Lung (tissue), 17 donors: ENCODE measurements at places on chromosomes 12 and 14. TPM values are rescaled to one million over a fixed set of nuclear protein-coding genes. Genes with fewer than 3 reads are reported as not detected.

SRRM4 gene
- total RNA-seq, result 0.03 TPM

FSCB gene
- total RNA-seq, result not detected

RPGRIP1 gene
- 0.65 TPM for total RNA-seq

CLEC4D gene
- 4.5 TPM for total RNA-seq

ARMH4 gene
- 1.8 TPM for total RNA-seq

PRH2 gene
- total RNA-seq, result not detected

- no peak for DNase-seq
Measured at GRCh38 chr14:58133739-58134138, 18.3 kb downstream of the ARMH4 start.

DNA sequence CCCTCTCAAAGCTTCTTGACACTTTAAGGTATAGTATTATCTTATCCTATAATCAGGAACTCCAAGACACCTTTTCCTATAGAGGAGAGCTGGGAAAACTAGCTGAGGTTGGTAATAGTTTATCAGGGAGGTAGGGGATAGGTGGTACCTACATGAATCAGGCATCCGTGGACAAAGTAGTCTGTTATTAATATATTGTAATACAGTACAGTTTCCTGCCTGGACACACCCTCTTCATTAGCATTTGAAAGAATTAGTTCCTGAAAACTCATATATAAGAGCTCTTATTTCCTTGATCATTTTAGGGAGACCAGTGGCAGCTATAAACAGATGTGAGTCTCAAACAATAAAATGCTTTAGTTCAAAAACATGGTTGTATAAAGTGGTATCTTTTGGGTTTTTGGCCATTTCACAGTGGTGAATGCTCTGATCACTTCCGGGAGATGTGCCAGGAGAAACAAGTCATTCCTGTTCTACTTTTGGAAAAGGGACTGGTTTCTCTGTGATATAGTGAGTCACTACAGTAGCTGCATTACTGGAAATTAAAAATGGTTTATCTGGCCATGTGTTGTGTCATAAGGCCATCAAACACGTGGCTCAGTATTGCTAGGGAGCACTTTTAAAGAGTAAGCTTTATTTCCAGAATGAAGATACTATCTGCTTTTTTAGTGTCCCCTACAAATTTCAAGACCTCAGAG lies 98.1 kb downstream of the KLRB1 start:
- no peak for DNase-seq

DNA sequence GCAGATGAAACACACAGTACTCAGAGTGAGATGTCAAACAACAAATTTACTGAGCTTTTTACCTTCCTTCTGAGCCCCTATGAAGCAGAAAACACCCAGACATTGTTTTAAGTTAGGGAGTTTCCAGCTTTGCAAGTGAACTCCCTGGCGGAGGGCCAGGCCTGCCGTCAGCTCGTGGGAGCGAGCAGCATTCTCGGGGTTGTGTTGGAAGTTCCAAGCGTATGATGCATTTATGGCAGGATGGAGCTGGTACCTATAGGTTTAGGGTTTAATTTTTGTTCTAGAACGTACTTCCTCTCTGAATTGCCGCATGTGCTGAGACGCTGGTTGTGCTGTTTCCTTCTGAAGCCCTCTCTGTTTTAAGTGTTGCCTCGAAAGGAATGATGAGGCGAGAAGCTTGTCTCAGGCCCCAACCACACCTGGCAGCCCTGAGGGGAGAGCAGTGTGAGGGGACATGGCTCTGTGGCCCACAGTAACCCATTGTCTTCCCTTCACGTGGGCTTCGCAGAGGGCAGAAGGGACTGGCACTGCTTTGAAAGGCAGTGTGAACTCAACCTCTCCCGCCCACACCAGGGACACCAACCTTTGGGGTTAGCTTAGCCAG lies 76.6 kb downstream of the SSPN start:
- DNase-seq, result peak; percentile 87

DNA sequence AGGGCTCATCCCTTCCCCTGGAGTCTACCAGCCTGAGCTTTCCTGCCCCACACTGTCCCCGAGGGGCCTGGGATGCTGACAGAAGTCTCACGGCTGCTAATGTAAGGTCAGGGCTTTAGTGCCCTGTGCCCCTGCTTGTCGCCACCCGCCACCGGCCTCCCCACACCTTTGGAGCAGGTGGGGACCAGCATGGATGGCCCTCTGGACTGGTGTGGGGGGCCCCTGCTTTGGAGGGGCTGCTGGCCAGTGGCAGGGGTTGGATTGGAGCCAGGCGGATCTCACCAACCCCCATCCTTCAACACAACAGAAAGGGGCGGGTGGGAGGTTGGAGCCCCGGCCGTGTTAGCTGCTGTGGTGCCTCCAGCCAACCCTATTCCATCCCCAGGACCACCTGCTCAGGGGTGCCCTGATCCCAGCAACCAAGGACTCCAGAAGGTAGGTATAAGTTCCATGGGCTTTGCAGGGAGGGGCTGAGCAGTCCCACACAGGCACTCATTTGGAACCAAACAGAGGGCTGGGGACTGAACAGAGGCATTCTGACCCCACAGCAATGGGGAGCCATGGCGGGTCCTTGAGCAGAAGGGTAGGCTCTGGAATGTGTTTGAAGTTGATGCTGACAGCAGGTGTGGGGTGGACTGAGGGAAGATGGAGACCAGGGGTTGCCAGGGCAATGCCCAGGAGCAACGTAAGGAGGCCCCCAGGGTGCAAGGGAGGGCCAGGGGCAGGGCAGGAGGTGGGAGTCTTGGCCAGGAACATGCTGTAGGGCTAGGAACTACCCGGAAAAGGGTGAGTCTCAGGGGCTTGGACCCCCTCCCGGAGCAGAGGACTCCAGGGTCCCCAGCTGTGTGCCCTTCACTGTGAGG lies 145.1 kb upstream of the C14orf180 start:
- DNase-seq, result no peak

DNA sequence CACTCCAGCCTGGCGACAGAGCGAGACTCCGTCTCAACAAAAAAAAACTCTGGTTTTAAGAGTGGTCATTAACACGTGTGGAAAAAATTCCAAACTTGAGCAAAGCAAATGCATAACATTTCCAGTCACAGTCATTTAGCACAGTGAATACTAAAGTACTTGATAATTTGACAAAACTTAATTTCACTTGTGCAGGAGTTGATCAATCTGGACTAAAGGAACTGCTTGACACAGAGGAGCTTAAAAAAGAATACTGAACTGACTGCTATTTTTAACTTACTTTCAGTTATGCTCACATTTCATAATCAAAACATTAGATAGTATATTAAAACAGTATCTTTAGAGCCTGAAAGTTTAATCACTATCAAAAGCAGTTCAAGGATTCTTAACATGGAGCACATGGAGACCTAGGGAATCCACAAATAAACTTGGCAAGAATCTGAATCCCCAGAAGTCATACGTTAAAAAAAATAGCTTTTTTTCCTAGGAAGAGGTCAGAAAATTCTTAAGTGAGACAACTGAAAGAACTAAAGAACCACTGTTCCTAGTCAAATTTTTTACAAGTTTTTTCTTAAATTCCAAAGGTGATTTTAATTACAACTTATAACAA lies 7.4 kb downstream of the UBE2N start:
- DNase-seq, result no peak

GRCh38 chr14:61192989-61193388 lies 88.1 kb downstream of the TMEM30B start:
- DNase-seq, result no peak

GRCh38 chr12:54667945-54668344 lies 19.8 kb upstream of the DCD start:
- no peak for DNase-seq

GRCh38 chr12:49030714-49031572 lies 12.4 kb upstream of the PRKAG1 start:
- DNase-seq, result no peak

GRCh38 chr12:1655225-1655788 lies 26.3 kb downstream of the WNT5B start:
- DNase-seq, result no peak

- DNase-seq, result no peak
Measured at GRCh38 chr12:87317302-87317701, 711.9 kb downstream of the C12orf50 start.

DNA sequence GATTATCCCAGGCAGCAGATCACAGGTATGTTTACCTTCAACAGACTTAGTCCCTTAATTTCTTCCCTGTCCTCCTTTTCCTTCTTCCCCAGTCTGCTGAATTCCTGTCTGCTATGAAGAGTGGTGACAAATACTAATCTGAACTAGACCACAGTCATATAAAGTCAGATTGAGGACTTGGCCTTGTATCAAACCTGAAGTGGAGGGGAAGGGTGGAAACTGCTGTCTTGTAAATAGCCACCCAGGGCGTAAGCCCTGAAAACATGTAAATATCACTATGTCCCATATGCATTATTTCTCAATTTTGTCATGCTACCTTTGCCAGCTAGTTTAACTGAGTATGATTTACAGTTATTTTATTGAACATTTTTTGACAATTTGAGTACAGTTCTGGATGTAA lies 368.0 kb downstream of the CCDC91 start:
- no peak for DNase-seq

GRCh38 chr12:68237619-68238018 lies 12.0 kb upstream of the IL26 start:
- DNase-seq, result no peak
